ENCODE measurements at places on chromosomes 11 and 22.

DNA sequence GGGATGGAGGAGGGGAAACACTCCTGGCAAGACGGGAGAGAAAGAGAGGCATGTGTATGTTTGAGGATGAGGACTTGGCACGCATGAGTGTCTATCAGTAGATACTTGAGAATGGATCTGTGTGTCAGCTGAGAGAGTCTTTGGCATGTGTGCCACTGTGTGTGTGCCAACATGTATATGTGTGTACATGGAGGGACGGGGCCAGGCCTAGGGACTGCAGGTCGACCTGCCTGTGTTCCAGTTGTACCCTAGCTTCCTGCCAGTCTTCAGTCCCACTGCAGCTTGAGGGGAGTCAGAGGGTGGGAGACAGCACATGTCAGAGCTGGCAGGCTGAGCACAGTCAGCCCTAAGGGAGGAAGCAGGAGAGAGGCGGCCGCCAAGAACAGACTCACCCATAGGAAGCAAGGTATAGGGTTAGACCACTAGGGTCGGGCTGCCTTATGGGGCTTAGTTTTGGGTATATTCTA is 5.6 kb downstream of the CLCF1 start:
- DNase-seq: no peak

DNA sequence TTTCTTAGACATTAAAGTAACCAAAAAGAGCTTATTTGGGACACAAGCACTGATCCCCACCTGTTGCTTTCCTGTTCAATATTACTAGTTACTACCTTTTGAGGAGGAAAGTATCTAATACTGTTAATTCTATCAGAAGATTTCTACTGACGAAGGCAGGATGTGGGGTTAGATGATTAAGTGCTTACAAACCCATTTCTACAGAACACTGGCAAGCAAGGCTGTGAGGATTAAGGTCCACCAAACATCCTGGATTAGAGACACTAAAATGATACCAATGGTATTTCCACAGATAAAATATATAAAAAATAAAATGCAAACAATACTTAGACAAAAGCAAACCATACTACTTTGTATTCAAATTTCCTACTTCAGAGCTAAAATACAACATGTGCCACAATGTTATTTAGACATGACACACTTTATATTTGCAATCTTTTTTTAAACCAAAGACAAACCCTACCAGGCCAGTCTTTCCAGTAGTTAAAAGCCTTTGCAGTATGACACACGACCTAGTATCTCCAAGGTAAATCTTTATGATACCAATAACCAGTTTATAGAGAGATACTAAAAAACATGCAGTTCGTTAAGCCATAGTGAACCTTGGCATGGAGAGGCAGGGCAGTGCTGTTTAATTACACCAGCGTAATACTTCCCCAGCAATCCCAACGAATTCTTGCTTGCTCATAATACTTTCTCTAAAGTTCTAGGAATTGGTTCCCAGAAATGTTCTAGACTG is 71.2 kb upstream of the TP53AIP1 start:
- DNase-seq: no peak

DNA sequence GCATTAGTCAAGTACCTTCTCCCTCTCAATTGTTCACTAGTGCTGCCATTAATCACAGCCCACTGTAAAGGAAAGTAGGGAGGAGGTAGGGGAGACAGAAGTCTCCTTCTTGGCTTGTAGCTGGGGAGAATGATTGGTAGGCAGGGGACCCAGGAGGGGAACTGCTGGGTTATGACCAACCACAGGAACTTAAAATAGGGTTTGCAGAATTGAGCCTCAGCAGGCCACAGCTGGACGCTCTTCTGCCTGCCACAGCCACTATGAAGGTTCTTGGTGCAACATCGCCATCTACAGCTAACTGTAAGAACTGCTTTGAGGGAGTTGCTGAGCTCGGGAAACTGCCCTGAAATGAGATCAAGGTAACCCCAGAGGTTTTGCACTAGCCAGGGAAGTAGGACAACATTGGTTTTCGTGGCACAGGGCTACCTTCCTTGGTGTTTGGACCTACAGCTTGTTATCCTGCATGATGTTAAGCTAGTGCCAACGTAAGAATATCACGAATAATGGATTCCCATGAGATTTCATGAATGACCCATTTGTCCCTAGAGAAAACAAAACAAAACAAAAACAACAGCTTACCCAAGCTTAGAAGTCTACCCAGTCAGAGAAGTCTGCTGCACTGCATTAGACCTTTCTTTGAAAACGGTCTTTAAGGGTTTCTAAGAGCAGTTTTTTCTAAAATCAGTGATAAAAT is 787.1 kb upstream of the API5 start:
- DNase-seq: peak; percentile 88

GRCh38 chr11:90176069-90176468 is 41.6 kb downstream of the NAALAD2 start:
- no peak for DNase-seq

DNA sequence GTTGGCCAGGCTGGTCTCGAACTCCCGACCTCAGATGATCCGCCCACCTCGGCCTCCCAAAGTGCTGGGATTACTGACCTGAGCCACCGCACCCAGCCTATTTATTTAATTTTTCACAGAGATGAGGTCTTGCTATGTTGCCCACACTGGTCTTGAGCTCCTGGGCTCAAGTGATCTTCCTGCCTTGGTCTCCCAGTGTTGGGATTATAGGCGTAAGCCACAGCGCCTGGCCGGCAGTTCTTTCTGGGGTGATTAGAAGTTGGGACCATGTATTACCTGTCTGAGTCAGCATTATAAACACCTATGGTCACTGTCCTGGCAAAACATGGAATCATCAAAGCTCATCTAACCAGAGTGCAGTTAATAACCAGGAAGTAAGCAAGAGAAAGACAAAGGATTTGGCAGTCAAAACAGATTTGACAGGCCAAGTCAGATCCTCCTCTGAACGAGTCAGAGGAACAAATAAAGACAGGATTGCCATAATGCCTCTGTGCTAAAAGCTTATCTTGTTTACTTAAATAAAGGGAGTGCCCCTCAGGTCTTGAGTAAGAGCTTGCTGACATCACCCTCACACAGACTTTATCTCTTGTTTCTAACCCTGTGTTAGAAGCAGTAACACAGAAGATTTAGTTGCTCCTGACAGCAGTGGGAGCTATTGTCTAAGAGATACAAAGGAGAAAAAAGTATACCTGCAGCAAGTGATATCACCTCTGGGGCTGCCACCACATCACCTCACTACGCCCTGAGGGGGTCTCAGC is 3.7 kb downstream of the SERPIND1 start:
- no peak for DNase-seq

DNA sequence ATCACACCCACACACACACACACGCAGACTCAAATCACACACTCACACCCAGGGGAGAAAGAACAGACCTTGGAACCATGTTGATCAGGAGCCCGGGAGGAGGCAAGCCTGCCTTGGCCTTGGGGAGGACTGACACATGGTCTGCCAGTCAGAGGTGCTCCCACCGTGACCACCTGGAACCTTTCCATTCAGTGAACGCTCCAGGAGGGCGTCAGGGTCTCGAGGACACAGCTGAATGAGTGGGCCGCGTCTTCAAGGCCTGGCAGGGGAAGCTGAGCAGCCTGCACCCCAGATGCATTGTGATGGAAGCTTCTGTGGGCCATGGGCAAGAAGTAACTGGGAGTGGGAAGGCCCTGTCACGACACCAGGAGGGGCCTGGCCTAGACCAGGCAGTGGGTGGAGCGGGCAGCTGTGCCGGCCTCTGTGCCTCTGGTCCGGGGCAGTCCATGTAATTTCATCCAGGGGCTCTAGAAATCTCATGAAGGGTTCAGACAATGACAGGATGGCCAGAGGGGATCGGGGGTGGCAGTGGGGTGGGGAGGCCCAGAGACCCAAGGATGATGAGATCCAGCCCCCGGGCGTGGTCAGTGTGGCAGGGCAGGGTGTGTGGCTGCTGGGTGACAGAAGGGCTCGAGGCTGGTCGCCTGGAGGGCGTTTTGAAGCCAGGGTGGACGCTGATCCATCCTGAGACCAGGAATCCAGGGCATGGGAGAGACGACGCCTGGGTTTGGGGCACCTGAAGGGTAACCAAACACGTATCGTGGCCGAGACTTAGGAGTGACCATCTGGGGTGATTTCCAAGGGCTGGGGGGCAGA is 53.7 kb downstream of the IGF2 start:
- no peak for DNase-seq
